ENCODE measurements at places on chromosomes 4 and X.
A peak's percentile ranks its signal among the peaks of the same experiment; 100 is the strongest.

DNA sequence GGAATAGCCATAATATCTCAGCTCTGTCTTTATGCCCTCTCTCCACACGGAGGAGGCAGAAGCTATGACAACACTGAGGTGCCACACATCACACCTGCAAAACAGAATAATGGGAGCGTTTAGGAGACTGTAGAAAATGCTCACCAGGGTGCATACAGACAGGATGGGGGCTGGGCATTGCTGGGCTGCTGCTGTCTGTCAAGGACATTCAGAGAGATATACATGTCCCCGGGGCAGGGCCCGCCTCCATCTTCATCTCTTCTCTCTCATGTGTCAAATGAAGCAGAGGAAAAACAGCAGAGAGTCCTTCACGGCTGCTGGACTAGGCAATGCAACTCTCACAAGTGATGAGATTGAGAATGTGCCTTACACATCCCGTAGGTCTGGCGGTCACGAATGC, 65.3 kb upstream of the DHRSX start:
- peak; percentile 75 for DNase-seq

DNA sequence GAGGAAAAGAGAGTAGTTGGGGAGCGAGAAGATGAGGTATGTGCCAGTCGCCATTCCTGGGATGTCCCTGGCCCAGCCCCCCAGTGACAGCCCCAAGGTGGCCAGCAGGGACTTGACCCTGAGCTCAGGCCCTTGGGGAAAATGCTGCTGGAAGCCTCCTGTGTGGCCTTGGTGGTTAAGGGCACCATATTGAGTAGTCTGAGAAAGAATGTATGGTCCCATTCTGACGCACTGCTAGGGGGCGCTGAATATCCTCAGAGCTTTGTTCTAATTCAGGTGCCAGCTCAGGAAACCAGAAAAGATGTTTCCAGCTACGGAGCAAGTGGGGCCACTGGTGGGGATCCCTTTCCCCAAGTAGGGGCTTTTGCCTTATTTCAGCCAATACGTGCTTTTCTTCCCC, 14.0 kb upstream of the UBA6 start:
- DNase-seq = no peak

DNA sequence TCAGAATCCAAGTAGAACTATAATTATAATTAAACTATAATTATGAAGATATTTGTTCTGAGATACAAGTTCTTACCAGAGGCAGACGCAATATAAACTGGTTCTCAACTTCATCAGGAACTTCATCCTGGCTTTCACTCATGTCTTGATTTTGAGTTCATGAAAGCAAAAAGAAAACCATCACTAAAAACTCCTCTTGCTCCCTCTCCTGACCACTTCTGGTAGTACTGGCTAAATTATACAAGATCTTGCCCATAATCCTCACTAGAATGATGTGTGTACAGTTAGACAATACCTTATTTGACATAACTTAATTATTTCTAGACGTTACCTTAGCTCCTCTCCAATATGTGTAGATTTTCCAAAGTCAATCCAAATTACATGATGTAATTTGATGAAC, 3.7 kb downstream of the TAF7L start:
- no peak for DNase-seq

DNA sequence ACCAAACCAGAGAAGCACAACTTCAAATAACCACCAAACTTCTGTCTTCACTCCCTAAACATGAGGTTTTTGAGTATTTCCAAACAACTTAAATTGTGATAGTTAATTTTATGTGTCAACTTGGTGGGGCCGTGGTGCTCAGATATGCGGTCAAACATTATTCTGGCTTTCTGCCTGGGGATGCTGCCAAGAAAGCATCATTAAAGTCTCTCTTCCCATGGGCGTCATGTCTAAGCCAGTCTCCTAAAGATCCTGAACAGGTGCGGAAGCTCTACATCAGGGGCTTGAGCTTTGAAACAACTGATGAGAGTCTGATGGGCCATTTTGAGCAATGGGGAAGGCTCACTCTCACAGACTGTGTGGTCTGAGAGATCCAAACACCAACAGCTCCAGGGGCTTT, 24.1 kb upstream of the SOD3 start:
- DNase-seq = no peak

DNA sequence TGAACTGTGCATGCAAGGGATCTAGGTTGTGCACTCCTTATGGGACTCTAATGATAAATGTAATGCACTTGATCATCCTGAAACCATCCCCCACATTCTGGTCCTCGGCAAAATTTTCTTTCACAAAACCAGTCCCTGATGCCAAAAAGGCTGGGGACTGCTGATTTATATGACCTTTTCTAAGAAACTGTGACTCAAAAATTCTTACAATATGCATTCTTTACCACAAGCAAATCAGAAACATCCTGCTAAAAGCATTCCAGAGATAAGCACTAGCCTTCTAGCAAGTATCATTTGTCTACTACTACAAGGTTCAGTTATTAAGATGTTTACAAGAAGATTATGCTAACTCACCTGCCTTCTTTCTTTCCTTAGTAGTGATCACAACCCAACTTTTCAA, 166.5 kb upstream of the PCDH7 start:
- DNase-seq = no peak

- no peak for DNase-seq
Measured at GRCh38 chr4:139783741-139784484, 118.3 kb downstream of the MGST2 start.

- no peak for DNase-seq
Measured at GRCh38 chrX:9279234-9279544, 185.7 kb upstream of the TBL1X start.

GRCh38 chrX:9434051-9434550, 30.8 kb upstream of the TBL1X start:
- DNase-seq = no peak

DNA sequence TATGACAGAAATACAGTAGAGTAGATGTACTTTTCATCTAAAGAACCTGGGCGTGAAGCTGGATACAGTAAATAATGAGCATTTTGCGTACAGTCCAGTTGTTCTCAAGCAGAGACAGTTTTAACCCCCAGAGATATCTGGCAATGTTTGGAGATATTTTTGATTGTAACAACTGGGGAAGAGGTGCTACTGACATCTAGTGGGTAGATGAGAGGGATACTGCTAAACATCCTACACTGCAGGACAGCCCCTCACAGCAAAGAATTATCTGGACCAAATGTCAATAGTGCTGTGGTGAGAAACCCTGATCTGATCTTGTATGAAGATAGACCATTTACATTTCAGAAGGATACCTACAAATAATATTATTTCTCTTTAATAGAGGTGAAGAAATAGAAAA, 200.2 kb upstream of the FAM47A start:
- no peak for DNase-seq

- no peak for DNase-seq
Measured at GRCh38 chr4:3372933-3373465, 68.8 kb upstream of the HGFAC start.

DNA sequence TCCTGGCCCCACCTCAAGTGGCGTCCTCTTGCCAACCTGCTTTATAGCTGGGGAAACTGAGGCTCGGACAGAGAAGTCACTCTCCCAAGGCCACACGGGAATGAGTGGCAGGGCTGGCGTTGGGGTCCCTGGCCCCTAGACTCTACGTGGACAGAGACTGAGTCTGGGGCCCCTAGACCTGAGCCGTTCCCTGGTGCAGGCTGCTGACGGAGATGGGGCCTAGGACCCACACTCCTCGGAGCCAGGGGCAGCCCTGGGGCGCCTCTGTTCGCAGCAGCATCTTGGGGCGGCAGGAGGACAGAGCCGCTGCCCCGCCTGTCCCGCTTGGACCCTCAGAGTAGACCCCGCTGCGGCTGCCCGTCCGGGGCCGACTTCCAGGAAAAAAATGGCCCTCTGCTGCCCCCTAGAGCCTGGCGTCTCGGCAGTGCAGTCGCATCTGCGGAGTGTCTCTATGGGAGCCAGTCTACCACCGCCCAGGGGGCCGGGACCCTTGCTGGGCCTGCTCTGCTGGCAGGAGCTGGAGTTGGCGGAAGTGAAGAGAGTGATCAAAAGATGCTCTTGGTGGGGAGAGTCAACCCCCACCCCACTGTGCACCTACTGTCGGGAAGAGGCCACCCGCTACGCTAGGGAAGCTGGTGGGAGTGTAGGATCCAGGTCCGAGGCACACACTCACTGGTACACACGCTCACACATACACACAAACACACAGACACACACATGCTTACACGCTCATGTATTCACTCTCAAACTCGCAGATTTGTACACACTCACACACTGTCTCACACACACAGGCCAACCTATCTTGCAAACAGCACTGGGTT, 220.1 kb downstream of the AFAP1 start:
- DNase-seq = peak; percentile 95

DNA sequence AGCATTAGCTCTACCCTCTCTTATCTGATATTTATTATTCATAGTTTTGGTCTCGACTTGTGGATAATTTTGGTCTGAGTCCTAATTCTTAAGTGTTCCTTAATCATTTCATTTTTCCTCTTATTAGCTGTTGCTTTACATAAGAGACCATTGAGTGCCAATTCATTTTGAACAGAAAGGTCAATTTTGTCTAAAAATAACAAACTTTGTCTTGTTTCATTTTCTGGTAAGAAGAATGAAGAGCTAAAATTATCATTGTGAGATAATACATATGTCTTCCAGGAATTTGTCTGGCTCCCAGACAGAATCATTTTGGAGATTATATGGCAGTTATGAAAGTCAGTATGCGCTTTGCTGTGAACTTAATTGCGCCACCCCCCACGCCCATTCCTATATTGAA, 1471.8 kb downstream of the PCDH7 start:
- DNase-seq = no peak

- DNase-seq = no peak
Measured at GRCh38 chr4:40662962-40663604, 33.4 kb upstream of the RBM47 start.

DNA sequence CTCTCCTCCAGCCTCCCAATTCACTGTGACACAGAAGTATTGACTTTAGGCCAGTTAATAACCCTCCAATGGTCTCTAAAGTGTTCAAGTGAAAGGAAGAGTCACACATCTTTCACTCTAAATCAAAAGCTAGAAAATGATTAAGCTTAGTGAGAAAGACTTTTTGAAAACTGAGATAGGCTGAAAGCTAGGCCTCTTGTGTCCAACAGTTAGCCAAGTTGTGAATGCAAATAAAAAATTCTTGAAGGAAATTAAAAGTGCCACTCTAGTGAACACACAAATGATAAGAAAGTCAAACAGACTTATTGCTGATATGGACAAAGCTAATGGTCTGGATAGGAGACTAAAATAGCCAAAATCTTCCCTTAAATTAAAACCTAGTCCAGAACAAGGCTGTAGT, 687.2 kb downstream of the TRIML1 start:
- DNase-seq = no peak

GRCh38 chr4:71303850-71304249, 35.0 kb upstream of the SLC4A4 start:
- DNase-seq = no peak

DNA sequence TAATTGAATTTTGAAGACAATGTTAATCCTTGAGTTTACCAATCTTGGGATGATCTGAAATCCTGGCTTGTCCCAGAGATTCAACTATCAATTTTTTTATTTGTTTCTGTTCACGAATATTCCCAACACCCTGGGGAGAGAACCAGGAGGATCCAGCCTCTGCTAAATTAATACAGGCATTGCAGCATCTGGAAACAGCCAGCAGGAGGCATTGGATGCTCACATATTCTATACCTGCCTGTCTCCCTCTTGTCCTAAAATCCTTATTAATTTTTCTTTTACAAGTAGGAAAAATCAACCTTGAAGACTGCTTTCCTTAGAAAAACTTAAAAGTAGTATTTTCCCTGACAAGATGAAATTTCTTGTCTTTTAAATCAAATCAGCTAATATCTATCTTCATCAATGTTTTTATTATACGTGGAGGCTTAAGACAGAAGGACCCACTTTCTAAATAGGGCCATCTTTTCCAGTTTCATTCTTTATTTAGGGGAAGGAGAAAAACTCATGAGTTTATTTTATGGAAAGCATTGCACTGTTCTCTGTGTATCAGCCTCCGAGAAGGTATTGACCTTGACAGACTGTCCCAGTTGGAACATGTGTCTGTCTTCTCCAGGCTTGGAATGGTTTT, 102.4 kb downstream of the CLNK start:
- DNase-seq = peak; percentile 69

GRCh38 chr4:102959496-102959895, 60.0 kb downstream of the SLC9B1 start:
- DNase-seq = no peak

DNA sequence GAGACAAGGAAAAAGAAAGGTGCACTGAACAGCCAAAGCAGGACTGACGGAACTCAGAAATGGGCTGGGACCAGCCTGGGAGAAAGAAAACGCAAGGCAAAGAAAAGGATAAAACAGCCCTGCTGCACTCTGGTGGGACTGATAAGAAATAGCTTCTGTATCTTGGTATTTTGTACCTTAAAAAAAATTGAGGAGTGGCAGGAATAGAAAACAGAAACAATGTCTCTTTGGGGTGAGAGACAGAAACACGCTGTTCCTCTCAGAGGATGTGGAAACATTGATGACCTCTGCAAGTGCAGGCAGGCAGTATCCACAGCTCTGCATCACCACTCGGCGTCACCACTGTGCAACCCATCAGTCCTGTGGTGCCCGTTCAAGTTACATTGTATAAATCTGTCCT, 152.5 kb upstream of the SPRY1 start:
- DNase-seq = no peak

DNA sequence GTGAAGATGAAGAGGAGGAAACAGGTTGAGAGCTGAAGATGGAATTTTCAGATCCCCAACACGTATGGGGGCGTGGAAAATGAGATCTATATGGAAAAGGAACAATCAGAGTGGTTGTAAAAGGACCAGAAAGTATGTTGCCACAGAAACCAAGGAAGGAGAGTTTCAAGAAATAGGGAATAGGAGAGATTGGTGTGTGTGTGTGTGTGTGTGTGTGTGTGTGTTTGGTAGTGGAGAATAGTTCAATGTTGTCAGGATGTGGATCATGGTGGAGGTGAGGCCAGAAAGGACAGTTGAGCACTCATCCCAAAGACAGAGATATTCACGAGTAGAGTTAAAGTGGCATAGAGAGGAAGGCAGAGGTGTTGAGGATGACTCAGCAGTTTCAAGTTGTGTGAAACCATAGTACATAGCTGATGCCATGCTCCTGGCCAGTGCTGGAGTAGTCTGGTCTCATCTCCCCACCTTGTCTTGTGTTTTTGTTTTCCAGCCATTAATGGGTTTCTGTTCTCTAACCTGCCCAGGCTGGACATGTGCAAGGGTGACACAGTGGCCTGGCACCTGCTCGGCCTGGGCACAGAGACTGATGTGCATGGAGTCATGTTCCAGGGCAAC, 36.1 kb downstream of the HEPH start:
- DNase-seq = no peak

DNA sequence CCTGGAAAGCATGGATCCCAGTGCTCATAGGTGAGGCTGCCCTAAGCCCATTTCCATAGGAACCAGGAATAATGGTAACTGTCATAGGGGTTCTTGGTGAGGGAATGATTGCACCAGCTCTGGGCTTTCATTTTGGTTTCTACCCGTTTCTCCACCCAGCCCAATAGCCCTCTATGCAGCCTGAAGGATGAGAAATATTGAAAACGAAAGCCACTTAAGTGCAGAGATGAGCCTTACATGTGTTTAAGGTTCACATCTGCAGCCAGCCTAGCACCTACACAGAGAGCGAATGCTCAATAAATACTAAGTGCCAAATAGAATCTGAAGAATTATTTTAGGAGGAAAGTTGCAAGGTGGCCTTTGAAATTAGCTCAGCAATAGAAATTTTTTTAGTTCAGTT, 60.4 kb downstream of the MCF2 start:
- no peak for DNase-seq
